ENCODE measurements at places on chromosomes 5 and 9.

DNA sequence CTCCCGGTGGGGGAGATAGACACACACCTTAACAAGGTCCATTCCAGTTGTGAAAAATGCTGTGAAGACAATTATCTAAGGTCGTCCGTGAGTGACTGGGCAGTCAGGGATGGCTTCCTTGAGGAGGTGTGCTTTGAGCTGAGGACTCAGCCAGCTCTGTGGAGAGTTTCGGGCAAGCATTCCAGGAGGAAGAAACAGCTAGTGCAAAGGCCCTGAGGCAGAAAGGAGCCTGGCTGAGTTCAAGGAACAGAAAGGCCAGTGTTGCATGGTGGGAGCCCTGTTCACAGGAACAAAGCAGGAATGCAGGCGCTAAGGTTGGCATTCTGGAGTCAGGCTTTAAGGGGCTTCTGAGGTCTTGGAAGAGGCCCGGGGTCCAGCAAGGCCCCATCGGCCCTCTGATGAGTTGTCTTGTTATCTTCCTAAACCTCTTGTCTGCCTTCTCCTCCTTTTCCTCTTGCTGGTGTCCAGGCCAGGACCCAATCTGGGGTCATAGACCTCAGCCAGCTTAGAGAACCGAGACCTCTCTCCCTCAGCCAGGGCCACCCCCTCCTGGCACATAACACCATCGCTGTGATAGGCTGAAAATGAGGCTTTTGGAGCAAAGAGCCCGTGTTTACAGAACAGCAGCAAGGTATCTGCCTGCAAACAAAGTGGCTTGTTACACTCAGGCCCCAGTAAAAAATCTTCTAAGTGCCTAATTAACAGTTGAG lies 270.2 kb upstream of the MVB12B start:
- DNase-seq: no peak

- DNase-seq: no peak
These were observed 89.2 kb upstream of the PRLR start for GRCh38 chr5:35319333-35320002.

GRCh38 chr5:119453040-119453373 lies 710 bp downstream of the HSD17B4 start:
- DNase-seq: no peak

- no peak for DNase-seq
These were observed 160.4 kb downstream of the SPATA31D1 start for GRCh38 chr9:82148901-82149461.

DNA sequence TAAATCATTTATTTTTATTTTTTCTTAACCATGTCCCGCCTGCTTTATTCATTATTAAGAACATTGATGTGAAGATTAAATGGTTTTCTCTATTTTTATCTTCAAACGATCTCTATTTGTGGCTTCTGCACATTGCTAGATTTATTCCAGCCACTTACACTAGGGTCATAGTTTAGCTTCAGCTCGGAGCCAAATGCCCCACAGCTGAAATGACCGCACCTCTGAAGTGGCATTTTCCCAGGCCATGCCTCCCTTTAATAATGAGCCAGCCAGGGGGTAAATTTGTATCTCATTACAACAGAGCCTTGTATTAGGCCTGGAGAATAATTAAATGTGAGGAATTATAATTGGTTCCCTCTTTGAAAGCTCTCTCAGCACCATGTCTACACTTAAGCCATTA lies 89.4 kb downstream of the DOCK8 start:
- no peak for DNase-seq

DNA sequence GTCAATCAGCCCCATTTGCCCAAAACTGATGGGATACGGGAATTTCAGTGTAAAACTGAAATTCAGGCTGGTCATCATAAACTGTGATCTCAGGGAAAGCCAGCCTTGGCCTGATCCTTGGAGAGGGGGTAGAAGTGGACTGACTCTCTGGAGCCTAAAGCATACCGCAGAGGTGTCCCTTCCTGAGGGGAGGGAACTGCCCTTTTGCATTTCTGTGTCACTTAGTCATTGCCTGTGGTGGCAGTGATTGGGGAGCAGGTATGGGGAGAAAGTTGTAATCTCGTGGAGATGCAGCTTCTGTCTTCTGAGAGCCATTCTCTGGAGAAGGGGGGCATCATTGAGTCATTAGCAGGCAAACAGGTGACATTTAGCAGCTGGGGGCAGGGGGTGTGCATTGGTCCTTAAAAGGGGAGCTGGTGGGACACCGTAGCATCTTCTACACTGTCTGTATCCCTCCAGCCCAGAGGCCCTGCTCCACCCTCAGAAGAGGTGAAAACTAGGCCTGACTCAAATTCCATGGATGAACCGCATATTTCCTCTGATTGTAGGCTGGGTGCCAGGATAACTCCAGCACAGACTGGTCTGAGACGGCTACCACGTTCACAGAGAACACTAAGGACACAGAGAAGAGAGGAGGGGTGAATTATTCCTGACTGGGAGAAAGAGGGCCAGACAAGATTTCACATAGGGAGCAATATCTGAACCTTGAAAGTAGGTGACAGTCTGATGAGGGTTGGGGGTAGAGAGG lies 143.3 kb downstream of the SEC61B start:
- no peak for DNase-seq

DNA sequence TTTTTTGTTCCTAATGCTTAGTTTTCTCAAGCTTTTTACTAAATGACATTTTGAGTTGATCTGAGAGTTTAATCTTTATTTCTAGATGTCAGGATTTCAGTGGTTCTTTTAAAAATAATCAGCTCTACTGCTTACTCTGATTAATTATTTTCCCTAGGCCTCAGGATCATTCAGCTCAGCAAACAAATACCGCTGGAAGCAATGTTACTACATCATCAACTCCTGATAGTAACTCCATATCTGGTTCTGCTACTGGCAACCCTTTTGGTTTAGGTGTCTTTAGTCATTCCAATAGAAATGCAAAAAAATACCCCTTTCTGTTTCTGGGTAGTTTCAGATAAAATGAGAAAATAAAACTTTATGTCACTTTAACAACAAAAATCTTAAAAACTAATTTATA lies 5.6 kb upstream of the IDNK start:
- DNase-seq: no peak

DNA sequence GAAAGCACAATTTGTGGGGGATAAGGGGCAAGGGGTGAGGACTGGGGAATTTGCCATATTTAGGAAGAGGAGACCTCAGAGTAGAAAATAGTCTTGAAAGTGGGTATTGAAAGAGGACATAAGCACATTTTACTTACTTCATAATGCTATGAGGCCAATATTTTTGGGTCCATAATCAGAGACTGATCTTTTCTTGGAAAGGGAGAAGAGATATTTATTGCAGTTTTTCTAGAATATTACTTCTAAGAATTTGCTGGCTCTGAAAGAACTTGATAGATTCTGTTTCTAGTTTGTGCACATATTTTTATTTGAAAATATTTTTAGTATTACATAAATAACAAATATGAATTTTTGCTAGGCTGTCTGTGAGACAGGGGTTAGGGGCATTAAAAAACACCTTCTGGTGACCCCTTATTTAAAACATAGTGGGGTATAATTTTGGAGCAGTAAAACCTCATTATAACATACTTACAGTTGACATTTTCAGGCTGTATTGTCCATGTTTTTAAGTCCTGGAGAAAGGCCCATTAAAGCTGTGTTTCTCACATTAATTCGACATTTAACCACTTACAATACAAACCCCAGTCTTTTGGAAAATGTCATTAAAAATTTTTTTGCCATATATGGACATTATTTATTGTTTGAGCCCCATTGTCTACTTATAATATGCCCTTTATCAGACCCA lies 118.9 kb upstream of the NFIB start:
- DNase-seq: no peak

Data from activated T-helper 1 cell treated with anti-CD3 and anti-CD28 coated beads, Interleukin-12 subunit alpha, Interleukin-12 subunit beta, Interleukin-2, Interleukin-4 antibody, amounts not matched to agents 30 ng/mL and 10 ng/mL and 1 ng/mL, durations not matched to agents 14 hours and 24 hours and 36 hours (primary cell).